ENCODE measurements at places on chromosomes 5 and 9.

- DNase-seq = no peak
Measured at GRCh38 chr9:90301277-90301653, 341.4 kb downstream of the DIRAS2 start.

DNA sequence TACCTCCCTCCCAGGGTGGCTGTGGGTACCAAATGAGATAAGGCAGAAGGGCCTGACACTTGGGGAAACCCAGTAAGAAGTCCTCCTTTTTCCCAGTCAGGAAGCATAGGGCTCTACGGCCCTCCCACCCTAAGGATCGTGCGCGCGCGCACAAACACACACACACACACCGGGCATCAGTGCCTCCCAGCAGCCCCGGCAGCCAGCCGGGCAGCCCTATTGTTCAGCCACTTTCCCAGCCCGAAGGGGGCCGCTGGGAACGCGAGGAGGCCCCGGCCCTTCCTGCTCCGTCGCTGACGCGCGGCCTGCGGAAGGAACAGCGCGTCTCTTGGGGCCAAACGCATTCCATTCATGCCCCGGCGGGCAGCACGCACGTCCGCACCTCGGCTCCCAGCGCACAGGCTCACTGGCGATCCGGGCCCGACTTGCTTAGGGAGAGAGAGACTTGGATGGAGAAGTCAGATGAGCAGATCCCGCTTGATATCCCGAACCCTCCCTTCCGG lies 22.6 kb downstream of the DUSP1 start:
- DNase-seq = no peak

DNA sequence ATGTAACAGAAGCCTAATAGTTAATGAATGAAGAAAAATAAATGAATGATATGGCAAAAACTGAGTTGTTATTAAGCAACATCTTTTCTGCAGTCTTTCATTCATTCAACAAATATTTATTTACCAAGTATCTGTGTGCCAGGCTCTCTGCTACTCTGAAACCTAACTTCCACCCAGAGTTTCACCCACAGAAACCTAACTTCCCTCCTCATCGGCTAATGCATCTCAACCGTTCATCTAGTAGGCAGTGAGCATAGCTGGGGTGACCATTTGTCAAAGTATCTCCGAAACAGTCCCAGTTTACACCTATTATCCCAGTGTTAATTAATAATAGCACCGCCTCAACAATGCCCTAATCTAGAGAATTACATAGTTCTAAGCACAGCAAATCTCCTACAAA lies 1.5 kb downstream of the TTC39B start:
- no peak for DNase-seq

DNA sequence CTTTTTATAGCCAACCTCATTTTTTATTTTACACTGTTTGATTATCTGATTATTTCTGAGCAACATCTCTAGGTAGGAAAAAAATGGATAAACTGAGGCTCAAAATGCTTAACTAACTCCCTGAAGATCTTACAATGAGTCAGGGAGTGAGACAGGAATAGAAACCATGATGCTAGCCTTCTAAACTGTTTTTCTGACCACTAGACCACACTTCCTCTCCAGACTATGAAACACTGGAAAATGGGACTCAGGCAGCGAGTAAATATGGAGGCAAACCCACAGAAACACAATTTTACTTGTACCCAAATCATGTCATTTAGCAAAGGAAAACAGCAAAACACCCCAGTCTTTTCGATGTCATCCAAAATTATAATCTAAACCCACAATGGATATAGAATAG lies 129.9 kb upstream of the ANKH start:
- DNase-seq = no peak

GRCh38 chr5:32499261-32499660 lies 54.7 kb upstream of the ZFR start:
- no peak for DNase-seq

GRCh38 chr5:32598260-32598937 lies 13.0 kb downstream of the SUB1 start:
- no peak for DNase-seq

GRCh38 chr9:128116104-128117083 lies 11.1 kb downstream of the PTGES2 start:
- DNase-seq = no peak

DNA sequence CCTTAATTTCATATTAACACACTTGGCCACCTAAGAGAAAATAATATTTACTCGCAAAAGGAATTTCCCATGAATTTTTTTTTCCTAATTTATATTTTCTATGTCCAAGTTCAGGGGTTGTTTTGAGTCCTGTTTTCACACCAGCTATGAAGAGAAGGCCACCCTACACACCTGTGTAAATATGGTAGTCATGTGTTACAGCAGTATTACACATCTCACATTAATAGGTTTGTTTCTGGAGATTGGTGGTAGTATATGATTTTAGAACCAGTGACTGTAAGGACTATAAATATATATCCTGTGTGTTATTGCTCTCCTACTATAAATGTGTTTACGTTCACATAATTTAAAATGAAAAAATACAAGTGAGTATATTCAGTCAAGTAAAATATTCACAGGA lies 147.5 kb downstream of the PAM start:
- DNase-seq = no peak

DNA sequence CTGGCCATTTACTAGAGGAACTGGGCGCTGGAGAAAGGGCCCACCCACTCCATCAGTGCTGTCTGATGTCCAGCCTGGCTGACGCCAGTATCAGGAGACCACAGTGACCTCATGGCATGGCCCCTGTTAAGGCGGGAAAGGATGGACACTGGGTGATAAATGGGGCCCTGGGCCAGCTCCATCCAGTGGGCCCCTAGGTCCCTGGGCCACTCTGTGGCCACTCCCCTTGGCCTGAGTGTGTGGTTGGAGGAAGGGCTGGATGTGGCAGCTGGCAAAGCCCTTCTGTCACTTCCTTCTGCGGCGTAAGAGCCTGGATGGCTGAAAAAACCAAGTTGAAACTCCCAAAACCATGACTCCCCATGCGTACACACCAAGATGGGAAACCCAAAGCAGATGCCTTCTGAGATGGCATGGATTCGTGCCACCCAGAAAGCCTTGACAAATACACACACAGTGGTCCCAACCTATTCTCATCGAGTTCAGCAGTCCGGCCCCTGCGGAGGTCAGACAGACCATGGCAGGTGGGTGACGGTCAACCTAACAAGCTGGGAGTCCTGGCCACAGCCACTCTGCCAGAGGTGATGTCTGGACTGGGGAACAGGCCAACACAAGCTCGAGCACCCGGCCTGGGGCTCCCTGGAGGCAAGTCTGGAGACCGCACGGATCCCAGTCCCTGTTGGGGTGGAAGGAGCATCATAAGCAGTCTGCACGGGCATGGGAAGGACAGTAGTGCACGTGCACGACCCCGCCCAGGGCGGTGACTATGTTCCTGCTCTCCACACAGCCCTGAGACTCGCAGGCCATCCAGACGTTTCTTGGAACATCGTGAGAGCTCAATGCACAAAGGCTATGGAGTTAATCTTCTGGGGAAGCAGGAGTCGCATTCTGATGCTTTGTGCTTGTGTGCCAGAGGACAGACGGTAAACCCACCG lies 45.2 kb upstream of the NOTCH1 start:
- DNase-seq = no peak

DNA sequence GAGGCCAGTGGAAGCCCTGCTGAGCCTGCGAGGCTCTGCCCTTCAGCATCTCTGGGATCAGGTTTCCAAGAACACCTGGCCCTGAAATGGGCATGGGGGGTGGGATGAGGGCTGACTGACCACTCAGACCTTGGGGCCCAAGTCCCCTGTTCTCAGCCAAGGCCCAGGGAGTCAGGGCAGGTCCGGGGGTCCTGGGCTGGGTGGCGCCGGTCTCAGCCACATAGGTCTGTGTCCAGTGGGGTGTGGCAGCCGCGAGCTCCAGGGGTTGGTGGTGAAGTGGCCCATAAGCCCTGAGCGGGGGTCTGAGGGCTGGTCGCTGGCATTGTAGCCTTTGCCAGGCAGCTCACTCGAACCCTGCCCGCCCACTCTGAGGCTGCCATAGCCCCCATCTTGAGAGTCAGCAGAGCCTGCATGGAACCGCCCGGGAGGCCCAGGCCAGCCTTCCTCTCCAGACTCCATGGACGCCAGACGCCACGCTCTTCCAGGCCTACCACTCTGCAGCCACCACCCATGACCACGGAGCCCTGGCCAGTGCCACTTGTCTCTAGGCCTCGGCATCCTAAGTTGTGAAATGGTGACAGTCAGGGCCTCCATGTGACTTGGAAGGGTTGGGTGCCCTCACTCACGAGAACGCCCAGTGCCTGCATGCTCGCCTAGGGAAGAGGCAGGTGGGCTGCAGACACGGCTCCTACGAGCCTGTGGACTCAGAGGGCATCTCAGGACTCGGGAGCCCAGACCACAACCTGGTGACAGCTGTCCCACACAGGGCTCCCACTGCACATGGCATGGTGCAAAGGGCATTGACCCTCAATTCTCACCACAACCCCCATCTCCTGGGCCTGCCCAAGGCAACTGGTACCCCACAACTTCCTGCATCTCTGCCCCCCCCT lies 6.7 kb upstream of the DBH start:
- DNase-seq = no peak

DNA sequence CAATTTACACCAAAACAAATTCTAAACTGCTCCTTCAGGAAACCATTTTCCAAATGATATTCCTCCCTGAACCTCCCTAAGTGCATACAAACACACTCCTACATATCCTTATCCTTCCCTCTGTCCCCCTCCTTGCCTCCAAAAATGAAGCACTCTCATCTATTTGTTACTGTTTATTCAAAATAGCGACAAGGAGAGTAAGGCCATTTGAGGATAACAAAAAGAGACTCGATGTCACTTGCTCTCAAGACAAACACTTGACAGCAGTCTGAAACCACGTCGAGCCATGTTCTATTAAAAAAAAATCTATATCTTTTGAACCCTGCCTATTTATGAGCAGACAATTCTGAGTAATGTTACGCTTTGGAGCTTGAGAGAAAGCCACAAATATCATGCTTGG lies 547.9 kb downstream of the DTWD2 start:
- DNase-seq = no peak

DNA sequence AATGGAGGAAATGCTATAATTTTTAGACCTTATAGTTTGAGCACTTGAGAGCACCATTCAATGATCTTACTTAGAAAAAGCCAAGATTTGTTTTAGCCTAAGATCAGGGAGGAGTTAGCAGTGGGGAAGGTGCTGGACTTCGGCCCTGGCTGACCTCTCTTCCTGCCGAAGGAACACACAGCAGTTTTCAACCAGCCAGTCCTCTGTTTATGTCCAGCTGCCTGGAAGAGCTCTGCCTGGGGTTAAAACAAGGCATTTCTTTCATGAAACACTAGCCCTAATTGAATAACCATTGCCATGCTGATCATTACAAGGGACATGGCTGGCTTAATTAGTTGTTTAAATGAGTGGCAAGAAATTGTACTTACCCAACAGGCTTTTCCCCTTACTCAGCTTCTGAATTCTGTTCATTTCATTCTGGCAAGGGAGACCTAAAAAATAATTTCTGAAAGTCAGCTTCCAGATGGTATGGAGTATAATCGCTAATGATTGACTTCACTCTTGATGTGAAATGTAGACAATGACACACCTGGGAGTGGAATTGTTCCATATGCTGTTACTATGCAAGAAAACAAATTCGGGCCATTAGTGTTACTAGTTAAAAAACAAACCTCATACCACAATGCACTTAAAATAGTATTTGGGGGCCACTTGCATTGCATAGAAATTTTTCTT lies 514.2 kb downstream of the SPOCK1 start:
- no peak for DNase-seq

DNA sequence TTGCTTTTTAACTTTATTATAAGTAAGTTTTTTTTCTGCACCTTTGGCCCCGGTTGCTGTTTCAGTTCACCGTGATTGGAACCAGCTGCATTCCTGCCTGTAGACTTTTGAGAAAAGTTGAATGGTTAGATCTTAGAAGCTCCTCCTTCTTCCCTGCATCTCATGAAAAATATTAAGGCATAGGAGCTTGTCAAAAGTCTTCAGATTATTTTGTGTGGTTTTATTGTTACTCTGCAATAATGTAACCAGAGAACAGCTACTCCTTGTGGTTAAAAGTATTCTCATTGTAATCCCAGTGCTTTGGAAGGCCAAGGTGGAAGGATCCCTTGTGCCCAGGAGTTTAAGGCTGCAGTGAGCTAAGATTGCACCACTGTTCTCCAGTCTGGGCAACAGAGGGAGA lies 3.3 kb upstream of the SLC2A8 start:
- no peak for DNase-seq

GRCh38 chr9:133050781-133051180 lies 11.0 kb upstream of the CEL start:
- DNase-seq = no peak

GRCh38 chr9:35972093-35972492 lies 14.1 kb upstream of the OR2S2 start:
- DNase-seq = no peak

GRCh38 chr9:11758016-11758415 lies 935.2 kb upstream of the TYRP1 start:
- DNase-seq = no peak

- no peak for DNase-seq
Measured at GRCh38 chr5:56918054-56918453, 8.7 kb downstream of the SETD9 start.

GRCh38 chr5:109693535-109694400 lies 4.0 kb downstream of the MAN2A1 start:
- no peak for DNase-seq

GRCh38 chr5:74035521-74035937 lies 409.5 kb downstream of the ARHGEF28 start:
- DNase-seq = no peak

GRCh38 chr9:129939431-129939830 lies 103.6 kb downstream of the FNBP1 start:
- no peak for DNase-seq

- no peak for DNase-seq
Measured at GRCh38 chr5:78113689-78114264, 180.7 kb downstream of the AP3B1 start.

- DNase-seq = no peak
Measured at GRCh38 chr5:147481376-147481775, 28.5 kb downstream of the DPYSL3 start.

- no peak for DNase-seq
Measured at GRCh38 chr9:130728721-130729120, 35.1 kb downstream of the EXOSC2 start.

GRCh38 chr5:107282061-107282460 lies 388.7 kb downstream of the EFNA5 start:
- DNase-seq = no peak

- no peak for DNase-seq
Measured at GRCh38 chr5:165393839-165394238, 1888.4 kb downstream of the MAT2B start.

DNA sequence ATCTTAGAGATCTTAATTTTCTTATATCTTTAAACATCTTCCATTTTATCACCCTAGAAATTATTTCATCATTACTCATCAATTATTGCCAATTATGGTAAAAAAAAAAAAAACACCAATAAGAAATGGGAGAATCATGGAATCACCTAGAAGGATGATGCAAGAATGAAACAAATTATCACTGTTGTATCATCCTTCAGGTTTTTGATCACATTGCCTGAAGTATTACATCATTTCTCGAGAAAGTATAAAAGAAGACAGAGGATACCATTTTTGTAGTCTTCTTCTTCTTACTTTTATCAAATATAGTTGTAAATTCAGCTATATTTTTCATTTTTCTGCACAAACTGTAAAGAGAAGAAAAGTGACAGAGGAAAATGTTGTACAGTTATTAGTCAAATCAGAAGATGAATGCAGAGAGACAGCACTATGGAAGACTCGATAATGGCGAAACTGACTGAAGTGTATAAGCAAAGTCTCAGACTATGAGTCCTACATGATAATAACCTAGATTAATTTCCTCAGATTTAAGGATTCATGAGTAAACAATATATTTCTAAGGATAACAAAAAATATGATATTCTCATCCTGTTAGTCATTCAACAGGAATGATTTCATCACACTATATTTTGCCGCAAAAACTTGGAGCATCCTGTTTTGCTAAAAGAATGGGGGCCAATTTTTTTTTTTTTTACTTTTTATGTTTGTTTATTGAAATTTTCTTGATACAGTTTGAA lies 5.9 kb upstream of the STC2 start:
- no peak for DNase-seq

All from activated CD4-positive, alpha-beta T cell treated with anti-CD3 and anti-CD28 coated beads for 24 hours (primary cell).